ENCODE measurements at places on chromosomes 5 and 9.

DNA sequence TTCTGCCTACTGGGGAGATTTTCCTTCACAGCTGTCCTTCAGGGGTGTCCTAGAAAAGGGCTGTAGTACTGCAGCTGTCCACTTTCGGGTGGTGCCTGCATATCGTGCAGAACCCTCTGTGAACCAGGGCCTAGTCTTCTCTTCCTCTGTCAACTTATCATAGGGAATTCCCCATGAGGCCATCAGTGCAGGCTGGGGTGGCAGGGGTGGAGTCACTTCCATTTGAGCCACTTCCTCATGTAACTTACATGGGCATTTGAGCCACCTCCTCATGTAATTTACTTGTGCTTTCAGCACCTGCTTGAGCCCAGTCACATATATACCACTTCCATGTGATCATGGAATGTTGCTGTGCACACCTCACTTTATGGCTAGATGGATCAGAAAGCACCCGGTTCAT is 742.0 kb upstream of the RGMB start:
- DNase-seq, result no peak

DNA sequence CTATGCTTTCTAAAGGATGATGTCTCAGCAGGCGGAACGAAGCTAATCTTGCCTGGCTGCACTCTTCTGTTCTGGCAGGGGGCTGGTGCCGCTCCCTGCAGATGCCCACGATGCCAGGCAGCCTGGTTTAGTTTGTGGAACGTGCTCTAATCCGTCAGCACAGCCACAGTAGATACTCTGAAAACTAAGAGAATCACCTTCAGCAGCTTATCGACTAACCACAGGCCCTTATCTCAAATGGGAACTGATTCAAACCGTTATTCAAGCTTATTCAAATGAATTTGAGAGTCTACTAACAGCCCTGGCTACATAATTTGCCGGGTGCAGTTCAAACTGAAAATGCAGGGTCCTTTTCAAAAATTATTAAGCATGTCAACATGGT is 246.6 kb upstream of the ANKRD55 start:
- DNase-seq, result no peak

DNA sequence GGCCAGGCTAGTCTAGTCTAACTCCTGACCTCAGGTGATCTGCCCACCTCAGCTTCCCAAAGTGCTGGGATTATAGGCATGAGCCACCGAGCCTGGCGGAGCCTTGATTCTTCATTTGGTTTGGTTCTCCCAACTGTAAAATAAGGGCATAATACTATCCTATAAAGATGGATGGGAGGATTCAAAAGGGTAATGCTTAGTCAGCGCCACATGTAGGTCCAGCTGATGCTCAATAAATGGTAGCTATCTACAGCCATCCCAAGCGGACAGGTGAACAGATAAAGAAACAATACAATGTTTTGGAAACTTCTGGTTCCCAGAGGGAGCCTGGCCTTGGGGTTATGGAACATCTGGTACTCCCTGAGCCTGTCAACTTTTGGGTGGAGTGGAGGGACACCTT is 13.6 kb upstream of the SET start:
- no peak for DNase-seq

DNA sequence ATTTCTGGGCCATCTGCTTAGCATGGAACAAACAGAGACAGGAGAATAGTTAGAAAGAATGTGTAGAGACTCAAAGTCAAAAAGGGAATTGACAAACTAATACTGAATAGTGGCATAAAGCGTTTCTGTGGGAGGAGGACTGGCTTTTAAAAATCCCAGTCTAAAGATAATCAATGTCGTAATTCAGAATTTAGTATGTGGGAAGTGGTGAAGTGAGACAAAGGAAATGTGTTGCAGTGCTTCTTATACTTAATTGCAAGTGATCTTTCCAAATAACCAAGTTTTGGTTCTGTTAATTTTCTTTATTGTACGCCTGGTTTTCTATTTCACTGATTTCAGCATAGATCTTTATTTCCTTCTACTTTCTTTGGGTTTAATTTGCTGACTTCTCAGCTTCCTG is 133.2 kb downstream of the ENTREP1 start:
- no peak for DNase-seq

DNA sequence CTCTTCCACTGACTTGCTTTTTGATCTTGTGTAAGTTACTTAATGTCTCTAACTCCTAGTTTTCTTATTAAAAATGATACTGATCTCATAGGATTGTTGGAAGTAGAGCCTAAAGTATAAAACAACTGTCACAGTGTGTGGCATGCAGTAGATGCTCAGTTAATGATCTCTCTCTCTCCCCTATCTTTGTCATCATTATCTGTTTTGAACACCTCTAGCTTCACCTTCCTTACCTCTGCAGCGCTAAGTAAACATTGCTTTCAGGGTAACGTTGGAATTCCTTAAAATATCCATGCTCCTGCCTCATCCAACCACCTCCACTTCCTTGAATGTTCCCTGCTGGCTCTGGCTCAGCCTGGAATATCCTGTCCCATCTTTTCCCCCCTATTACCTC is 110.4 kb downstream of the RGS3 start:
- no peak for DNase-seq

- no peak for DNase-seq
Observed at GRCh38 chr9:127751269-127752054, 16.4 kb upstream of the TOR2A start.

DNA sequence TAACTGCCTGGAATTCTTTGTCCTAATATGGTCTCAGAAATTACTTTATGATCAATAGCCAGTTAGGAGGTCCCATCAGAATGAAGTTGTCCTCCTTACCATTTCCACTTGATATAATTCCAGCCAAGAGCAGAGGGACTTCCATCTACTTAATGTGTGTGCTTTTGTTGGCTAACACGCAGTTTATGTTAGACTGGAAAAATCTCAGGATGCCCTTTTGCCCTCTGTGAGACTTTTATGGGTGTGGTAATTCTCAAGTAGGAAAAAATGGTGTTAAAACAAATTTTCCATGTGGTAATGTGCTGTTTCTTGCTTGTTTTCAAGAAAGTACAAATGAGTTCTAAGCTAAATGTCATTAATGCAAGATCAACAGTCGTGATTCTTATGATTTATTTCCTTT is 327.1 kb downstream of the MTRR start:
- DNase-seq, result no peak

DNA sequence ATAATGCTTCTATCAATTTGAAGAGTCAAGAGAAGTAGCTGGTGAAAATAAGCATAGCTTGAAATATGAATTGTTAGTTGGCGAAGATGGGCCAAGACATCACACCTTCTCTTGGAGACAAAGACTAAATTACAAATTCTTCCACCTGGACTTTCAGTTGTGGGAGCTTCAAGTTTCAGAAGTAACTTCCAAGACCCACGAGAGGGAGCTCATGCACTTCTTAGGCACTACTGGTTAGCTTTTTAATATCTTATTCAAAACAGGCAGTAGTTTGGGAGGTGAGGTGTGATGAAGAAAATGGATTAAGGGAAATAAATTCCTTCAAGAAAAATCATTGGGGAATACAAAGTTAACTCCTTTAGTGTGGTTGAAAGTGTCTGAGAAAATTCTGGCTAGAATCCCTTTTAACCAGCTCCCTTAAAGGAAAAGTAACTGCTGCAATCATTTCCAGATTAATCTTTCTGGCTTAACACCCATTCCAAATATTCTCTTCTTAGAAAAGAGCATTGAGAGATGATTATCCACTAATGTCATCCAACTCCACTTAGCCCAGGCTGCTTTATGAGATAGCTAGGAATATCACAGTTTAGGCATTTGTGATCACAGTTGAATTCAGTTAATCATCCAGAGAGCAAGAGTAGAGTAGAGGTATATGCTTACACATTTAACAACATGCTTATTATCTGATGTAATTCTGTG is 139.5 kb upstream of the DMRTA1 start:
- no peak for DNase-seq

DNA sequence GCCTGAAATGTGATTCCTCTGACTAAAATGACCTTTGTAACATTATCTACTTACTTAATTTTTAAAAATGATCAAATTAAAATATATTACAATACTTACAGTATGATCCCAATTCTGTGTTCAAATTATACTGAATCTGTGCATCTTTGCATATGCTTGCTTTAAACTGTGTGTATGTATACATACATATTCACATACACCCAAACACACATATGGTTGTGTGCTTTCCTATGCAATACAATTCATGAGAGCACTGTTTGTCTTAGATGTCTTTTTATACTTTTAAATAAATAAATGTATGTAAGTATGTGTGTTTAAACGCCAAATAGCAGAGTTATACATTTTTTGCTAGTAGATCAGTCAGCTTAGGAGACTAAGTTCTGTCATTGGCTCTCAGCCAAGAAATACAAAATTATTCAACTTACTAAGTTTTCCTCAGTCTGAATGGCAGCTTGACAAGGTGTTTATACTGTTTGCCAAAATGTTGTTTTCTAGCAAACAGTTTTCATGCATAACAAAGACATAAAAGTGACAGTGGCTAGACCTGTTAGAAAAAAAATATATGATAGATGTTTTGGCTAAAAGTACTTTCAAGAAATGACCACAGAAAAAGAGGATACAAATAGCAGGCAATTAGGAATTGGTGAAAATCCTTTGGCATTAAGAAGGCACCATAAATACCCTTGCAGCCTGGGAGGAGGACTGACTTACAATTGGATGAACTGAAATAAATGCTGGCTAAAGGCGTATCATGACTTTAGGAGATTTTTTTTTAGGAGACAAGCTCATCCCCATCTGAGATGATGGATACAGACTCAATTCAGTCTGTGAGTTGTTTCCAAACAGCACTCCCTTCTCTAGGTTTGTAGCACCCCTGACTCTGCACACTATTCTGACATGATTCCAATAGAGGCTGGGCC is 7.9 kb downstream of the TICAM2 start:
- DNase-seq, result no peak

- DNase-seq, result no peak
Observed at GRCh38 chr5:1113332-1113690, 1.4 kb upstream of the SLC12A7 start.

All from T-helper 2 cell (primary cell).